Stimulated activated CD8-positive, alpha-beta memory T cell treated with anti-CD3 and anti-CD28 coated beads, Interleukin-4, amount 100 ng/mL, for 1 hour (primary cell): ENCODE measurements at places on chromosomes 5 and 9.

DNA sequence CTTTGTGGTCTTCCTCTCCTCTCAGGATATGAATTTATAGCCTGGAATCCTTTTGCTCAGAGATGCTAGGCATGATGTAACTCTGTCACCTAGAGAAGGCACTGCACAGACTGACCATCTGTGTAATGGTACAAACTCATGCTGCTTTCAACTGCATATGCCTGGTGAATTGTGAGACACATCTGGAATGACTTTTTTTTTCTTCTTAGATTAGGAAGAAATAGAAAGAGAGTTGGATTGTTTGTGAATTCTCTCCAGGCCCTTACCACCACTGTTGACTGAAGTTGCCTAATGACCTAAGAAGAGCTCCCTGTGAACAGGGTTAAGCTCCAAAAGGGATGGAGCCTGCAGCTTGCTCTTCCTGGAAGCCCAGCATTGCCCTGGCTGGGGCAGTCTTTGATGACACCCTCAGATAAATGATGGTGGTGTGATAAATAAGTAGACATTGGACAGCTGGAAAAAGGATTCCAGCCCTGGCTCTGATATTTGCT, 47.8 kb upstream of the TRIM32 start:
- DNase-seq, result no peak

GRCh38 chr5:133992429-133993155, 12.2 kb downstream of the VDAC1 start:
- DNase-seq, result no peak

- DNase-seq, result no peak
Observed at GRCh38 chr5:168382421-168382820, 91.0 kb downstream of the WWC1 start.

DNA sequence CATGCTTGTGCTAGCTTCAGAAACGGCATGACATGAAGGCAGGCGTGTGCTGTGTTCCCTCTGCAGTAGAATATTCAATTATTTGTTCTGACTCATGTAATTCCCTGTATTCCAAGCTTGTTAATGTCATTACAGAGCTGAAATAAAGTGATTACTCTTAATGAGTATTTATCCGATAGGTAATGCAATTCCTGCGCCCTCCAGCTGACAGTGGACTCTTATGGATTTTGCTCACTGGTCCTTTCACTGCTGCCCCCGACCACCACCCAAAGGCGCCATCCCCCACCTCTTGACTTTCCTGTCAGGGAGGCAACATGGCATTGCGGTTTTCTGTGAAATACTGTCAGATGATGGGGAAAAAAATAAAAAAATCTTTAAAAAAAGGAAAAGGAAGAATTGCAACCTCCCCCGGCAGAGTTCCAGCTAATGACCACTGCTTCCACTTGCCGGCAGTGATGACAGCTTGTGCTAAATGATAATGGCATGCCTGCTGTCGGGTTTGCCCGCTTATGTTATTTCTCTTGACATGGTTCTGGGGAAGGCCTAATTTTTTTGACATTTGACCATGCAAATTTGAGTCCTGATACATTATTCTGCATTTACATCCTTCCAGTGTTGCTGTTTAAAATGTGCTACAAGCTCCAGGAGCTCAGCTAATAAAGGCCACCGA, 335.3 kb upstream of the ADAMTS16 start:
- DNase-seq, result no peak

DNA sequence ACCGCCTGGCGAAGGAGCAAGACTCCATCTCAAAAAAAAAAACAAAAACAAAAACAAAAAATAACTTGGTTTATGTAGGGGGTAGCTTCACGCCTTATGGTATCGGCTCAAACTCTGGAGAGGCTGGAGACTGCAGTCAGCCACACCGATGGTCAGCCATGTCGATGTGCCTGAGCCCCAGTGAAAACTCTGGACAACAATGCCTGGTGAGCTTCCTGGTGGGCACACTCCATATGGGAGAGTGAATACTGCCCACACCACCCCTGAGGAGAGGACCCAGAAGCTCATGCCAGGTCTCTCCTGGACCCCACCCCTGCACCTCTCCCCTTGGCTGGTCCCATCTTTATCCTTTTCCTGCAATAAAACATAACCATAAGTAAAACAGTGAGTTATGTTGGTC, 19.6 kb downstream of the IPPK start:
- no peak for DNase-seq

DNA sequence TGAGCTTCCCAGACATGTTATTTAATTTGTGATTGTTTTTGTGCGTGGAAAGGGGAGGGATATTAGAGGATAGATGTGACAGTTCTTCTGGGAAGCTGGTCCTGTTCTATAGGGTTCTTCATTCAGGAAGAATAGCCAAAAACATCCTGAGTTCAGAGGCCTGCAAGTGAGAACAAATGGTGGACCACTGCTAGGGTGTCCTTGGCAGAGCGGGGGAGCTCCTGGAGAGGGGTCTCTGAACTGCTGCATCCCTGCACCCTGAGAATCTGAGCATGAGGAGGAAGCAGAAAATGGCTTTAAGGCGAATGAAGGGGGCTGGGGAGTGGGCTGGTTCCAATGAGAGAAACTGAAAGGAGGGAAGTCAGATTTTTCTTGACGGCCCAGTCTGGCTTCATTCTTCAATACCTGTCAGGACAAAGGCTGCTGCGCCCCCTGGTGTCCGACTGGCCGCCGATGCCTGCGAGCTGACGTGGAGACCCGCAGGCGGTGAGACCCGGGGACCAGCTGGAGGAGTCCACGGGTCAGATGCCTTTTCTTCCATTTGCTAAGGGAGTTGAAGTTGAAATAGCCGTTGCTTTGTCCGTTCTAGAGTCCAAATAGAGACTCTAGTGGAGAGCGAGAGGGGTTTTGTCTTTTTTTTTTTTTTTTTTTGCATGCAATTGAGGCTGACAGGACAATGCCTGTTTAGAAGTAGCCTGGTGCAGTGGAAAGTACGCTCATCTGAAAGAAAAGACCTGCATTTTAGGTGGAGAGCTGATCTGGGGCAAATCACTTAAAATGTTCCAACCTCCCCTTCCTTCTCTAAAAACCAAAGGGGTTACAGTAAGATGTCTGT, 39.5 kb upstream of the NFIB start:
- DNase-seq, result peak; percentile 20

- DNase-seq, result no peak
Observed at GRCh38 chr5:139690064-139690802, 42.1 kb downstream of the CXXC5 start.

GRCh38 chr5:21931116-21931515, 922.0 kb downstream of the CDH12 start:
- no peak for DNase-seq

DNA sequence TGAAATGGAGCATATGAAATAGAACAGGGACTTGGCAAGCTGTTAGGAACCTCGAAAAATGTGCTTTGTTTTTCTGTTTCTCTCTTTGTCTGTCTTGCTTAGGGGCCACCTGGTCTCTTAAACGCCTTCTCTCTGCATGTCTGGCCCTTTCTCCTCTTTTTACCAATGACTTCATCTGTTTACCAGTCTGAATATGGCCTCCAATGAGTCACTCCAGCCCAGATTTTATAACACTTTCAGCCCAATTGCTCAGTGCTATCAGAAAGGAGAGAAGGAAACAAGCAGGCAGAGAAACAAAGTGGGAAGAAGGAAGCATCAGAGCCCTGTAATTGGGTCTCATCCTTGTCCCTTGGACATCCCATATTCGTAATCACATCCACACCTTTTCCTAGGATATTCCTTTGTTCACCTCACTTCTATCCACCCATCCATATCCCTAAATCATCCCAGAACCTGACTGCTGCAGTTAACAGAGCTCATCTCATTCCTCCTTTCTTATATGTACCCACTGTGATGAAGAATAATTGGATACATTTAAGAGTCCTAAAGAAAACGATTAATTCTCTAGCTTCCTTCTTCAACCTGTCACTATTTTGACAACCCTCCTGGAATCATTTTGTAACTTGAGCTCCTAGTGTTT, 151.8 kb upstream of the GPR151 start:
- no peak for DNase-seq

- DNase-seq, result no peak
Observed at GRCh38 chr5:98727686-98728085, 45.8 kb upstream of the RGMB start.

GRCh38 chr9:83706676-83707517, 861 bp downstream of the UBQLN1 start:
- peak; percentile 26 for DNase-seq

DNA sequence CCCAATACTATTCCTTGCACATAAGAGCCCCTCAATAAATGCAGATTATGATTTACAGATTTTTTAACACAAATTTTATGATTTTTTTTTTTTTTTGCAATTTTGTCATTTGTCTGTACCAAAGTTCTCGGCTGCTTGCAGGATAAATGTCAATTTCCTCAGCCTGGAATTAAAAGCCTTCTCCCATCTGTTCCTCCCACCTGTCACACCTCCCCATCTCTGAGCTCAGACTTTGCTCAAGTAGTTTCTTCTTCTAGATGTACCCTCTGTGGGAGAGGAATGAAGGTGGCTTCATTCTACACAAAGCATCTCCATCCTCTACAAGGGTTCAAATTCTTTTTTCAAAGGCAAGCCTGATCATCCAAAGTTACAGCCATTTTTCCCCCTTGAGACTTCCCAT, 153.7 kb upstream of the GRAMD2B start:
- DNase-seq, result no peak

- no peak for DNase-seq
Observed at GRCh38 chr9:98039607-98040017, 16.9 kb upstream of the NANS start.

- DNase-seq, result no peak
Observed at GRCh38 chr5:81961651-81962440, 10.0 kb upstream of the ATG10 start.

GRCh38 chr5:130455175-130455574, 550.9 kb downstream of the CHSY3 start:
- no peak for DNase-seq
